ENCODE measurements at places on chromosomes 7 and 10. TPM values are rescaled to one million over a fixed set of nuclear protein-coding genes. Genes with fewer than 3 reads are reported as not detected.

DNA sequence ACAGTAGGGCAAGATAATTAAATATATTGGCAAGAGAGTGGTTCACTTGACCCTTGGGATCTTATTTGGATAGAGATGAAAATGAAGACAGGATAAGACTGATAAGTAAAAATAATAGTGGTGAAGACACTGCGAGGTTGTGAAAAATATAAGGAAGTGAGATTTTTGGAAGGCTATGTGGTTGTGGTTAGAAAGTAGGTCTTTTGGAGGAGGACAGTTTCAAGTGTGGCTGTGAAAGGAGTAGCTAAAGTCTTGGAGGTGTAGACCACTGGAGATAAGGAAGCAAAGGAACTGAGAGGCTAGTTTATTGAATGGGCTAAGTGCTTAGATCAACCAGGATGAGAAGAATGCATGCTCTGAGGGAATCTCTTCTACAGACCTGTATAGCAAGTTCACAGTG, 11.2 kb downstream of the MIOS start:
- no peak for DNase-seq

- peak; percentile 78 for DNase-seq
These were observed 40.6 kb downstream of the SEC23IP start for GRCh38 chr10:119933179-119933578.

- DNase-seq, result peak; percentile 64
These were observed 192.3 kb downstream of the EMX2 start for GRCh38 chr10:117734731-117735405.

GRCh38 chr7:130419658-130420057, 21.2 kb downstream of the CEP41 start:
- no peak for DNase-seq

DNA sequence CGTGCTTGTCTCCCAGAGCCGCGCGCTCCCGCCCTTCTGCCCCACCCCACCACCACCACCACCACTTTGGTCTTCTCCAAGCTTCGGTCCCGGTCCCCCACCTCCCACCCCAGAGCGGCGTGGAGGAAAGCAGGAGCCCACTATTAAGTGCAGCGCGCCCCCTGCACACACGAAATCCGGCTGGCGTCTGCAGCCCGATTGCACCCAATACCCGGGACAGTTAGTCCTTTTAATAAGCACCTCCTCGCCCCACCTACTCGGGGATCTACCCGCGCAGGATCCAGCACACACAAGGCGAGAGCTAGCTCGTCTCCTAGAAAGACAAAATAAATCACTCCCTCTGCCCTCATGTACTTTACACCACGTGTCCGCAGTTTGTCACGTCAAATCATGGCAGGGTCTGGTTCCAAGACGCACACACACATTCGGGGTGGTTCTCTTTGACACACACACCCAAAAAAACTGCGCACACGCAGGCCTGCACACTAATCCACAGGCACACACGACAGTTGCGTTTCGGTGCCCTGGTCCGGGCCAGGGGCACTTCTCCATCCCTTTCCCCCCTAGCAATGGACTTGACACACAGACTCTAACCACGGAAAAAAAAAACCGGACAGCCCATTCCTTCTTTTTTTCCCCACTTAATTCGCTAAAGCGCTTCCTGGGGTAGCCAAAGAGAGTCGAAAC, 1.6 kb downstream of the SFMBT2 start:
- peak; percentile 41 for DNase-seq

- no peak for DNase-seq
These were observed 287.6 kb downstream of the LRMDA start for GRCh38 chr10:75718991-75719390.

- DNase-seq, result no peak
These were observed 132.2 kb downstream of the ANLN start for GRCh38 chr7:36521911-36522310.

Gene SPDYE5
- total RNA-seq, result not detected

Gene GTF2IRD1
- total RNA-seq, result 25.6 TPM

Gene GTPBP4
- 53.4 TPM for total RNA-seq

Gene C7orf33
- total RNA-seq, result not detected

Gene SLC26A3
- not detected for total RNA-seq

Measured in neural progenitor cell (in vitro differentiated cells).